Activated CD8-positive, alpha-beta memory T cell treated with anti-CD3 and anti-CD28 coated beads, Interleukin-2, amount 10 ng/mL, durations not matched to agents 7 days and 5 days (primary cell): ENCODE measurements at places on chromosomes 5 and 9. TPM values are rescaled to one million over a fixed set of nuclear protein-coding genes. Genes with fewer than 3 reads are reported as not detected.
A peak's percentile ranks its signal among the peaks of the same experiment; 100 is the strongest.

GRCh38 chr5:138610415-138610917 is 35.3 kb upstream of the HSPA9 start:
- no peaks in the 10 kb centered on the region for H3K36me3 ChIP-seq
- H3K27ac ChIP-seq, result no peak overlapping the region
- peaks cover 54% of the 10 kb centered on the region for H3K27me3 ChIP-seq
- H3K4me1 ChIP-seq, result peaks cover 12% of the 10 kb centered on the region

DNA sequence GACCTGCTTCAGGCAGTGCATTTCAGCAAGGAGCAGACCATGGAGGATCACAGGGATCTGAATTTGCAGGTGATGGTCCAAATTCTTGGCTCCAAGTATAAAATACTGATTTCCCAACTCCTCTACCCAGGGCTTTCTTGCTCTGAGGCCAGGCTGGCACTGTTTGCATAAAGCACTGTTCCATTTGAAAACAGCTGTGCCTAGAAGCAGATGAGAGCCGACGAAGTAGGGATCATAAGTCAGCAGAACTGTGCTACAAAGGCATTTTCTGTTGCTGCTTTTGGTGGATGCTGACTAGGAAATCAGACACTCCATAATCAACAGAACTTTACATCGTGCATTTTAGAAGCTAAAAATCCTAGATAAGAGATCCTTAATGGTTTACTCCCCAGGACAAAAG is 126.4 kb downstream of the MAT2B start:
- no peak overlapping the region for H3K4me3 ChIP-seq
- DNase-seq, result no peak
- H3K27me3 ChIP-seq, result no peaks in the 10 kb centered on the region
- H3K36me3 ChIP-seq, result no peaks in the 10 kb centered on the region
- no peaks in the 10 kb centered on the region for H3K4me1 ChIP-seq
- H3K27ac ChIP-seq, result no peak overlapping the region

DNA sequence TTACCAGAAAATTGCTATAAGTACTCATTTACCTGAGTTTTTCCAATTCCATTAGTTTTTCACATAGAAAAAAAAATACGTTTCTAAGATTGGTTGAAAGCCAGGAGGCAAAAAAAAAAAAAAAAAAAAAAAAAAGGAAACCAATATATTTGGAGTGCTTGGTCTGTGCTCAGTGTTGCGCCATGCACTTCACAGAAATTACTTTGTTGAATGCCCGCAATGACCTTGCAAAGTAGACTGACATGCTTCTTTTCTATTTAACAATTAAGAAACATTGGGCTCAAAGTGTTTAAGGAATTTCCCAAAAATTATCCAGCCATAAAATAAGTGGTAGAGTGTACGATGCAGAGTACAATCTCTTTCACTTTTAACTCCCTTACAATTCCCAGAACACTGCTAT is 65.2 kb upstream of the PAPPA start:
- H3K27ac ChIP-seq, result no peak overlapping the region
- no peak overlapping the region for H3K4me3 ChIP-seq
- no peaks in the 10 kb centered on the region for H3K27me3 ChIP-seq
- H3K36me3 ChIP-seq, result no peaks in the 10 kb centered on the region
- no peaks in the 10 kb centered on the region for H3K4me1 ChIP-seq
- DNase-seq, result no peak

GRCh38 chr5:77642738-77643653 is 4.5 kb upstream of the OTP start:
- H3K27me3 ChIP-seq, result peaks cover 94% of the 10 kb centered on the region
- H3K36me3 ChIP-seq, result peaks cover 8% of the 10 kb centered on the region
- H3K4me3 ChIP-seq, result no peak overlapping the region

- H3K36me3 ChIP-seq, result peaks cover 2% of the 10 kb centered on the region
- H3K27me3 ChIP-seq, result no peaks in the 10 kb centered on the region
Observed at GRCh38 chr9:112446080-112446479, 40.5 kb upstream of the KIAA1958 start.

DNA sequence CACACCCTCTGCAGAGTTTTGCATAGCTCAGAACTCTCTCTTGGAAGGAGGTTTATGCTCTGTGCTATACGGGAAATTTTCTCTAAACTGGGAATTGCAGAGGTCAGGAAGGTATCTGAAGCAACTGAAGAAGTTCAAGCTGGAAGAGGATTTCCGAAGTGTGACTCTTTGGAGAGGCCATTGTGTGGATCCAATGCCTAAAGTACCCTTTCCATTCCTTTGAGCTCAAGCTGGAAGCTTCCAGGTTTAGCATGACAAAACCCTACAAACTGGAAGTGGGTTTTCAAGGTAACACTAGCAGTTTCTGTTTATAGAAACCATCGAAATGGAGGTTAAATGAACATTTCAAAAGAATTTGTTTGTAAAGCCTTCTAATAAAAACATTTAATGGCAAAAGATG is 187.1 kb downstream of the CFAP90 start:
- H3K27ac ChIP-seq, result no peak overlapping the region
- H3K4me1 ChIP-seq, result no peaks in the 10 kb centered on the region
- no peaks in the 10 kb centered on the region for H3K27me3 ChIP-seq
- H3K36me3 ChIP-seq, result no peaks in the 10 kb centered on the region

DNA sequence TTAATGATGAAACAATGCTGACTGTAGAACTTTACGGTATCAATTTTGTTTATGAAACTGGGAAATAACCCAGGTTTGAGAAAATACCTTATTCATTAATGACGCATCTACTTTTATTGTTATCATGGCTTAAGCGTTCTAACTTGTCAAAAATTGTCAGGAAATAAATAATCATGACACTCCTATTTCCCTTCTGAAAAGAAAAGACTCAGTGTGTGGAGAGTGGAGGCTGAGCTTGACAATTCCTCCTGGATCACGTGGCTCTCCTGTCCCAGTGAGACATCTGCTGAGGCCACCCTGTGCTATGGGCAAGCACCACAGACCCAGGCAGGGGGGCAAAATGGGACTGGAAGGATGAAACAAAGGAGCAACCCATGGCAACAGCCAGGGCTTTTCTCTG is 466.4 kb downstream of the ZNF608 start:
- no peak overlapping the region for H3K27ac ChIP-seq
- no peaks in the 10 kb centered on the region for H3K4me1 ChIP-seq
- H3K36me3 ChIP-seq, result no peaks in the 10 kb centered on the region
- H3K4me3 ChIP-seq, result no peak overlapping the region

DNA sequence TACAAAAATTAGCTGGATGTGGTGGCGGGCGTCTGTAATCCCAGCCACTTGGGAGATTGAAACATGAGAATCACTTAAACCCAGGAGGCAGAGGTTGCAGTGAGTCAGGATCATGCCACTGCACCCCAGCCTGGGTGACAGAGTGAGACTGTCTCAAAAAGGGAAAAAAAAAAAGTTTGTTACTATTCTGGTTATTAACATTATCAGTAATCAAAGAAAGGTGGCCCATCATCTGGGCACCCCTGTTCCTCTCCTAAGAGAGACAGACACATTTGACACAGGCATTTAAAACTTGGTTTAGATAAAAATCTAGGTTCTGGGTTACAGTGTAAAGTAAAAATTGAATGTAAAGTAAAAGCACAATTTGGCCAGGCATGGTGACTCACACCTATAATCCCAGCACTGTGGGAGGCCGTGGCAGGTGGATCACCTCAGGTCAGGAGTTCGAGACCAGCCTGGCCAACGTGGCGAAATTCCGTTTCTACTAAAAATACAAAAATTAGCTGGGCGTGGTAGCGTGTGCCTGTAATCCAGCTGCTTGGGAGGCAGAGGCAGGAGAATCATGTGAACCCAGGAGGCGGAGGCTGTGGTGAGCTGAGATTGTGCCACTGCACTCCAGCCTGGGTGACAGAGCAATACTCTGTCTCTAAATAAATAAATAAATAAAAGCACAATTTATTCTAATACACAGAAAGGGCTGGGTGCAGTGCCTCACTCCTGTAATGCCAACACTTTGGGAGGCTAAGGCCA is 16.7 kb upstream of the PHYHD1 start:
- no peak overlapping the region for H3K4me3 ChIP-seq
- DNase-seq, result no peak
- peaks cover 22% of the 10 kb centered on the region for H3K36me3 ChIP-seq
- H3K4me1 ChIP-seq, result peaks cover 62% of the 10 kb centered on the region
- peak overlapping the region; percentile 66 for H3K27ac ChIP-seq
- H3K27me3 ChIP-seq, result no peaks in the 10 kb centered on the region

GRCh38 chr9:98375138-98375726 is 119.8 kb upstream of the TBC1D2 start:
- no peak overlapping the region for H3K27ac ChIP-seq
- no peak for DNase-seq
- H3K4me3 ChIP-seq, result no peak overlapping the region
- no peaks in the 10 kb centered on the region for H3K4me1 ChIP-seq
- no peaks in the 10 kb centered on the region for H3K36me3 ChIP-seq
- H3K27me3 ChIP-seq, result peaks cover 5% of the 10 kb centered on the region

DNA sequence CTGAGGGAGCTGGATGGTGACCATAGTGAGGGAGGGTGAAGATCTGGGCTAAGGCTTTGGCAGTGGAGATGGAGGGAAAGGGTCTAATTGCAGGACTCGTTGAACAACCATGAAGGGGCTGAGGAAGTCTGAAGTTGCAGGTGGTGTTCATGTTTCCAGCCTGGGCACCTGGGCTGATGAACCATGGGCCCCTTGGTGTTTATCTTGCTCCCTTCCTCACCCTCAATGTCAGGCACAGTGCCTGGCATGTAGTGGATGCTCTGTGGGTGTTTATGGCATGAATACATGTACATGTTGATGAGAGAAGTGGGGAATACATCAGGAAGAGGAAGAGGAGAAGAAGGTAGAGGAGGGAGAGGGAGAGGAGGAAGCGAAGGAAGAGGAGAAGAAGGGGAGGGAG is 31.3 kb upstream of the COL15A1 start:
- no peaks in the 10 kb centered on the region for H3K4me1 ChIP-seq
- H3K36me3 ChIP-seq, result no peaks in the 10 kb centered on the region
- no peak overlapping the region for H3K4me3 ChIP-seq
- DNase-seq, result no peak
- no peak overlapping the region for H3K27ac ChIP-seq

Gene RAB3C
- not detected for total RNA-seq

Gene LURAP1L
- not detected for total RNA-seq

Gene NUTM2G
- not detected for total RNA-seq

Gene FGFR4
- total RNA-seq, result 0.29 TPM

Gene TOR4A
- total RNA-seq, result 13.3 TPM

Gene POU4F3
- 0.09 TPM for total RNA-seq

Gene YIPF5
- total RNA-seq, result 34.3 TPM

Gene SLC46A2
- not detected for total RNA-seq
